ENCODE measurements at places on chromosomes 13 and 19.

- no peak for DNase-seq
Measured at GRCh38 chr13:88086577-88086976, 415.4 kb downstream of the SLITRK5 start.

GRCh38 chr19:533364-534058, 2.0 kb downstream of the CDC34 start:
- DNase-seq, result no peak

- no peak for DNase-seq
Measured at GRCh38 chr19:50719566-50719965, at the start of gene SHANK1. TSS of gene SHANK1 (minus strand) at chr19:50719802. CDS start at chr19:50716919, 2,883 bp downstream.

GRCh38 chr19:769616-770015, 18.7 kb downstream of the MISP start:
- no peak for DNase-seq

GRCh38 chr19:35136977-35137702, 1.5 kb upstream of the FXYD1 start:
- no peak for DNase-seq

DNA sequence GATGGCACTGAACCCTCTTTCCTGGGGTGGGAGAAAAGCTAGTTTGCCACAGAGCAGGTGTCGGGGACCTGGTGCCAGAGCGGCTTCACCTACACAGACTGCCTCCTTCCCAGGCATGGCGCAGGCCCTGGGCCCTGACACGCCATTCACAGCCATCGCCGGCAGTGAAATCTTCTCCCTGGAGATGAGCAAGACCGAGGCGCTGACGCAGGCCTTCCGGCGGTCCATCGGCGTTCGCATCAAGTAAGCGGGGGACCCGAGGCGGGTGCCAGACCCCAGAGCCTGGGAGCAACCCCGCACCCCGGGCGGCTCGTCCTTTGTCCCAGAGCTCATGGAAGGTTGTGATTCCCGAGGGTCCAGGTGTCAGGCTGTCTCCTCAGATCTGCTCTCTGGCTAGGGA, 10.0 kb downstream of the LHB start:
- no peak for DNase-seq

DNA sequence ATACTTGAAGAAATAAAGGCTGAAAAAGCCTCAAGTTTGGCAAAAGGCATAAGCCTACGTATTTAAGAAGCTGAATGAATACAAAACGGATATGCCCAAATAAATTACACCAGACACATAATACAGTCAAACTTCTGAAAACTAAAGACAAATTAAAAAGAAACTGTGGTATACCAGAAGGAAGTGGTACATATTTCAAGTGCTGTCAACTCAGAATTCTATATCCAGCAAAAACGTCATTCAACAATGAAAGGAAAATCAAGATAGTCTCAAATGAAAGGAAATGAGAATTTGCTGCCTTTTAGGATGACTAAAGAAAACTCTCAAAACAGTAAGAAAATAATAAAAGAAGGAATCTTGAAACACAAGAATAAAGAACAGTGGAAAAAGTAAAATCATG, 69.5 kb downstream of the POLR1D start:
- DNase-seq, result no peak

GRCh38 chr19:50501568-50502475, 9.2 kb downstream of the JOSD2 start:
- DNase-seq, result no peak

DNA sequence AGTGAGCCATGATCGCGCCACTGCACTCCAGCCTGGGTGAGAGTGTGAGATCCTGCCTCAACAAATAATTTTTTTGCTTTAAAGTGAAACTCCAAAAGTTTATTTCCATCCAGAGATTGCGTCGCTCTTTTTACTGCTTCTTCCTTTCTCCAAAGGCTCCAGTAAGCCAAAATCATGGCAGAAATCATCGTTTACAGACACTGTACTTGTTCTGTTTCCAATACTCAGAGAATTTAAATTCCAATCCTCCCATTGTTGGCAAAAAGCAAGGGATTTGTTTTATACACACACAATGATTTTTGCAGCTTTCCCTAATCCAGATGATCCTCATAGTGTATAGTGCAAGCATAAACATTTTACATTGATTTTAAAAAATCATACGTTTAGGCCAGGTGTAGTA, 15.3 kb downstream of the FBXO27 start:
- no peak for DNase-seq

DNA sequence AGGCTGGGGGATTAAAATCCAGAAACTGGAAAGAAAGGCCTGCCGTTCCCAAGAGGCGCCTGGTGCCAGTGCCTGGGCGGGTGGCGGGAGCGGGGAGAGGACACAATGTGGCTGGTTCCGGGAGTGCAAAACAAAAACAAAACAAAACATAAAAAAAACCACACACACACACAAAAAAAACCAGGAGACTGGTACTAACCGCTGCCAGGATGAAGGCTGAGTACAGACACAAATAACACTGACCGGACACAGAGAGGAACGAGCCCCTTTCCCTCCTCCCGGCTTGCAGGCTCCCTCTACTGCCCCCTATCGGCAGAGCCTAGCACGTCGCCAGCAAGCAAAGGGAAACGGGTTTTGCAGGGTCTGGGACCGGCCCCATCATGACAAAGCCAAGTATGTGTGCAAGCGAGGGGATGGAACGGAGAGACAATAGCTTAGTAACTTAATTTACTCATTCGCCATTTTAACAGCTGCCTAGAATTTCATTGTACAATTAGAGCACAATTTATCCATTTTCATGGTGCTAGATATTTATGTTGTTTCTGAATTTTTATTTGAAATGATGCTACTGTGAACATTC, 17.9 kb upstream of the ZDHHC20 start:
- DNase-seq, result peak; percentile 38

Data from HTR-8/SVneo (cell line).